ENCODE measurements at places on chromosomes 3 and 15.
A peak's percentile ranks its signal among the peaks of the same experiment; 100 is the strongest.

GRCh38 chr3:128004661-128005060 lies 47.6 kb upstream of the SEC61A1 start:
- no peak for DNase-seq

GRCh38 chr3:122799322-122799721 lies 4.5 kb downstream of the SLC49A4 start:
- no peak for DNase-seq

- DNase-seq: no peak
These were observed 24.0 kb downstream of the OSBPL10 start for GRCh38 chr3:31957106-31957505.

DNA sequence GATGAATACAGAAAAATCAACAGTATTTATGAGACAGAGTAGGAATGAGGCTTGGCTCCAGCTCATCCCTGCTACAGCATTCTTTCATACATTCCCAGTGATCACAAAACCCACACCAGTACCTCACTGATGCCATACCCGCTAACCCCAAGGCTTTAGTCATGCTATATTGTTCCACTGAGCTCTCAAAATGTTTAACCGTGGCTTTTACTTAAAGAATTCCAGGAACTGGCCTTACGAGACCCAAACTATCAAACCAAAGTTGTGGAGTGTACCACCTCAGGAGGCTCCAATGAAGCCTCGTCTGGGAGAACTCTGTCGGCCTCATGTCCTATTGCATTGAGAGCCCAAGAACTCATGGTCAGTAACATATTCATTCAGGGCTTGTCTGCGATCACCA lies 278.9 kb downstream of the ULK4 start:
- no peak for DNase-seq

DNA sequence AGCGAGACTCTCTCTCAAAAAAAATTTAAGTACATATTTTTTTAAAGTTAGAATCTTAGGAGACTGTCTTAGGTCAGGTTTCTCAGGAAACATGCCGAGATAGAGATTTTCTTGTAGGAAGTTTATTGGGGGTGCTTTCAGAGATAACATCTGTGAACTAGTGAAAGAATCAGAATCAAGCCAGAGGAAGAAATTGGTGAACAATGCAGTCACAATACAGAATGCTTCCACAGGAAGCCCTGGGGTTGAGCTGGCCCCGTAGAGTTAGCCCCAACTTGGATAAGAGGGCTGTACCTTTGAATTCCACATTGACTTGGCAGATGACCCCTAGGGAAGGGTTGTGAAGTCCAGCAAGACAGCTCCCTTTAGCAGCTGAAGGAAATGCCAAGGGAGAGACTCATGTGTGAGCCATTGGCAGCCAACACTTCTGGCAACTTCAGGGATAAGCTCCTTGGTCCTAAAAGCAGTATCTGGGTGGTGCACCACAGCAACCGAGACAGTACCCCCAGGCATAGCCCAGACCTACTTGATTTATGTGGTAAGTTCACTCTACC lies 7.1 kb upstream of the PLCB2 start:
- DNase-seq: no peak

- no peak for DNase-seq
These were observed 95.7 kb downstream of the NSUN3 start for GRCh38 chr3:94158512-94158911.

GRCh38 chr3:175612487-175613196 lies 753.5 kb downstream of the NAALADL2 start:
- no peak for DNase-seq

DNA sequence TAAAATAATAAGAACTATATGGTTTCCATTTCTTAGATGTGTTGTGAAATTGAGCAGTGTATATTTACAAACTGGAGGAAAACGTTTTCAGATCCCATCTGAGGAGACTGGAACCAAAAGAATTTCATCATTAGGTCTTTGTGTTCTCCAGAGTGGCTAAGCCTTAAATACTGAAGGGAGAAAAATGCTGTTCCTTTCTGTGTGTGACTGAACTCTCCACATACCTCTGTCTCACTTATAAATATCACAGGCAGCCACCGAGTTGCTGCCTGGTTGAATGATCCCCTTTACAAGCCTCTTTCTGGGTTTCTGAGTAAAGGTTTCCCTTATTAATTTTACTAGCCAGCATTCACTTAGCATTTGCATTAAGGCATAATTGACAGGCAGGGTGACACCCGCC lies 913.9 kb upstream of the NR2F2 start:
- no peak for DNase-seq

DNA sequence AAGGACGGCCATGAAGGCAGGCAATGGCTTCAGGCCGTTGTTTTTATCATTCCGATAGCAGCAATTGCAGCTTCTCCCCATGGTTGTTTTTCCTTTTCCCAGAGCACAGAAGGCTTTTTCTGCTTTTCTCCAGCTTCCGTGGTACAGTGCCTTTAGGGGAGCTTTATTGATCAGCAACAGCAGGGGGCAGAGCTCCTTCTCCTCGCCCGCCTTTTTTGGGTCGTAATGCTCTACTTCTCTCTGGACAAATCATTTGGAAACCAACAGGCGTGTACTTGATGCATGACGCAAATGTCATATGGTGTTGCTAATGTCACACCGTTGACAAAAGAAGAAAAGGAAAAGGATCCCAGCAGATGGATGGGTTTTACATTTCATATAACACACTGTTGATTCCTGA lies 79.7 kb upstream of the SNRK start:
- DNase-seq: peak; percentile 48

GRCh38 chr3:172033396-172033795 lies 6.0 kb upstream of the FNDC3B start:
- DNase-seq: no peak

GRCh38 chr3:152452318-152452717 lies 183.6 kb downstream of the MBNL1 start:
- no peak for DNase-seq

- DNase-seq: no peak
These were observed 110.3 kb upstream of the HACD2 start for GRCh38 chr3:123695152-123695551.

DNA sequence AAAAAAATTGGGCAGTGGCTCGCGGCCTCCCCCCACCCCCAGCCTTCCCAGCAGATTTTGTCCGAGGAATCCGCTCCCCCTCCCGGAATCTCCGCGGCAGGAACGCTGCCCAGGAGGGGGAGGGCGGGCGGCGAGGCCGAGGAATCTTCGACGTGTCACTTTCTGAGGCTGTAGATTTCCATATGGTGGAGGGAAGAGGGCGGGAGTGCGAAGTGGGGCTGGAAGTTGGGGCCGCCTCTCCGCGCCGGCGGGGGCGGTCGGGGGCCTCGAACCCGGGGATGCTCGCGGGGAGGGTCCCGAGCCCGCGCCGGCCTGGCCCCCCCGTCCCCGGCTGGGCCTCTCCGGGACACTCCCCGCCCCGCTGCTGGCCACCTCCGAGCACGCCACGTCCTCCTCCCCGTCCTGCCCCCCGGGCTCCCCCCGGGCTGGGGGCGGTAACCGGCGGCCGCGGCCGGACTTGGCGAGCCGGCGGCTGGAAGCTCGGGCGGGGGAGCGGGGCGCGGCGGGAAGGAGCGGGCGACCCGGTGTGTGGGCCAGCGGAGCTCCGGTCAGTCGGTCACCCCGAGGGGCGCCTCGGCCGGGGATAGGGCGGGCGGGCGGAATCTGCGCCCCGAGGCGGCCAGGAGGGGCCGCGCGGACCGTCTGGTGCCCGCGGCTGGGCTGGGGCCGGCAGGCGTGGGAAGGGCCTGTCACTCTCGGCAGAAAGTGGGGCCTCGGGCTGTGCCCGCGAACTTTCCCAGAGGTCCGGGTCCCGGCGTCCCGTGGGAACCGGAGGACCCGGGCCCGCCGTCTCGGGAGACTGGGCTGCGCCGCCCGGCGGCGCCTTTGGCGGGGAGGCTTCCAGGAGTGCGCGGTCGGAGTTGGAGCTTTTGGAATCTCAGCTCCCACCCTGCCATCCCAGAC lies 951 bp downstream of the FNDC3B start:
- peak; percentile 72 for DNase-seq

DNA sequence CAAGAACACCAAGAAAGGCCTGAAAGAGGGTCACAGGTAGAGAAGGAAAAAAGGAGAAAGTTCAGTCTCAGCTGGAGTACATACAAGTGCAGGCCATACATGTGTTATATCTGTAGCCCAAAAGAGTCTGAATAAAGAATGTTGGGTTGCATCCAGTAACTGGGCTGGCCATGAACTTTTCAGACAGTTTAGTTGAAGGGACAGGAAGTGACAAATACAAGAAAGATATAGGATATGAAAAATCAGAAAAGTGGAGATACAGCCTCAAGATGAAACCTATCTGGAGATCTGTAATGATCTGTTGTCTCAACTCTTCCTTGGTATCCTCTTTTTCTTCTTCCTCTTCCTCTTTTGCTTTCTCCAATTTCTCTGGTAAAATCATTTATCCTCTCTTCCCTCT lies 671.7 kb downstream of the MECOM start:
- no peak for DNase-seq

GRCh38 chr15:48984021-48984710 lies 20.4 kb upstream of the SHC4 start:
- DNase-seq: no peak

- DNase-seq: peak; percentile 58
These were observed 708 bp downstream of the ESYT3 start for GRCh38 chr3:138434875-138435772.

DNA sequence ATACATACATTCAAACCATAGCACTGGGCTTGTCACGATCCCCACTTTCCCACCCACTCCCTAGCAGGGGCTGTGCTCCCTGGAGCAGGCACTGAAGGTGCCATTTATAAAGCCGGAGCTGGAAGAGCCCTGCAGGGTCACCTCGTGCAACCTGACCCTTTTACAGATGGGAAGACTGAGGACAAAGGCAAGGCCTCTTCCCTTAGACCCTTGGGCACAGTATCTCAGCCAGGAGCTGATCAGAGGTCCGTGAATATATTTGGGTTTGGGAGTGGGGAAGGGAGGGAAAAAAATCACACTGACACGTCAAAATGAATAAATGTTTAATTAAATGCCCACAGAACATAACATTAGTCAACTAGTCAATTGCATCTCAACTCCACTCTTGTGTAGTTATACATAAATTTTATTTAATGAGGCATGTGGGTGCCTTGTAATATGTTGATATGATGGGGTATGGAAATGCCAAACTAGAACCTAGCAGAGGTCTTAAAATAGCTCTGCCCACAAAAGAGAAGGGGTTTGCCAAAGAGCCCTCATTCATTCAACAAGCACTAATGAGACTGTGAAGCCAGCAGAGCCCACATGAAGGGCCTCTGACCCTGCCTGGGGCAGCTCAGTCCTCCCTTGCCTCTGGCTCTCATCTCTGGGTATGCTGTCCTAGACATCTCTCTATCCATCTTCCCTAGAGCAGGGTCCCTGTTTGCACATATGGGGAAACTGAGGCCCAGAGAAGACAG lies 119.4 kb downstream of the NUP210 start:
- DNase-seq: no peak

GRCh38 chr3:32814361-32814760 lies 3.4 kb upstream of the TRIM71 start:
- no peak for DNase-seq

DNA sequence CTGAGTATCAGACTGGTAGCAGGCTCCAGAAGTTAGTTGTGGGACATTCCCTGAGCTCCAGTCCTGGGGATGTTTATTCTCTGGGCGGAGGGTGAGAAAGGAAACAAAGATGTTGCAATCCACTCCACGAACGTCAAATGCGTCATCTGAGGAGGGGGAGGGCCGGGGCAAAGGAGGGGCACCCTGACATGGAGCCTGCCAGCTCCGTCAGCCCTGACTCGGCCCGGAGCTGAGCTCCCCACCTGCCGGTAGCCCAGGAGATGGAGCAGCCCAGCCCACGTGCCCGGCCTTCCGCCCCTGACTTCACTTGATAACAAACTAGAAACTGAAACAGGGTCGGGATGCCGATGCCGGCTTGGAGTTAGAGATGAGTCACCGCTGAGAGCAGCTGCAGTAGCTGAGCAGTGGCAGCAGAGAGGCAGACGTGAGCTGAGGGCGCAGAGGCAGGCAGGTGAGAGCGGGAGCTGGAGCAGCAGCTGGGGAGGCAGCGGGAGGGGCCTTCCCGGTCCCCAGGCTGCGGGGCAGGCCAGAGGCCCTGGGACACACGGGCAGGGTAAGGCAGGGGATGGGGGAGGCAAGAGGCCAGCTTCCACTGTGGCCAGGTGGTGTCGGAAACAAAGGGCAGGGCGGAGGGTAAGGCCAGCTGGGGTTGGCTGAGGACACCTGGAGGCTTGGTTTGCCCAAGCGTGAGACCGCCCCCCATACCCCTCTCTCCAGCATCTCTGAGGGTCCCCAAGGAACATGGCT lies at the start of gene ISG20:
Gene ISG20, plus strand, starts transcription at position 391 of the 747 bp plus-strand sequence. Its CDS starts 351 bp downstream, at position 742.
- peak; percentile 43 for DNase-seq

DNA sequence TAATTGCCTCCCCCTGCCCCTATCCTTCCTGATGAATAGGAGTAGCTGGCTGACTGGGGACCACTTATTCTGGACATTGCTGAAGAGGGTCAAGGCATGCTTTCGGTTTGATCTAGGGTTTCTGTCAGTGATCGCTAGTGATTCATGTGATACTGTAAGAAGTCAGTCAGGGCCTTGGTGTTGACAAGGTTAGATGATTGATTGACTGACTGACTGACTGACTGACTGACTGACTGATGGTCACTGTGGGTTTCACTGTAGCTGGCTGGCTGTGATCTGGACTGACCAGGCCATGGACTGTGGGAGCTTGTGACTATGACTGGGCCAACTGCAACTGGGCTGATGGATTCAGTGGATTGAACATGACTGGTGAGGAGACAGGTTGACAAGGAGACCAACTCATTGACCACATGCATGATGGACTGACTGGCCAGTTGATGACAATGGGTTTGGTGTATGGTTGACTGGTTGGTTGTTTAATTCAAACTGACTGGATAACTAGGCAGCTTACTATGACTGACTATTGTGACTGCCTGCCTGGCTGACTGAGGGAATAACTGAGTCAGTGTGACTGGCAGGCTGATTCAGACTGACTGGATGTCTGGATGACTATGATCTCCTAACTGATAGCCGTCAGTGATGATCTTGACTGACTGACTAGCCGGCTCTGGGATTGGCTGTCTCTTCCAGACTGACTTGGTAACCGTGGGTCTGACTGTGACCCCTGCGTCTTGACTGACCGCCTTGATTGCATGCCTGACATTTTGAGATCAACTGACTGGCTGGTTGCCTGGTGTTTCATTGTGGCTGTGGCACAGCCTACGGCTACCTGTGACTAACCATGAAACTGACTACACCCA lies 509.9 kb downstream of the SHQ1 start:
- DNase-seq: no peak

DNA sequence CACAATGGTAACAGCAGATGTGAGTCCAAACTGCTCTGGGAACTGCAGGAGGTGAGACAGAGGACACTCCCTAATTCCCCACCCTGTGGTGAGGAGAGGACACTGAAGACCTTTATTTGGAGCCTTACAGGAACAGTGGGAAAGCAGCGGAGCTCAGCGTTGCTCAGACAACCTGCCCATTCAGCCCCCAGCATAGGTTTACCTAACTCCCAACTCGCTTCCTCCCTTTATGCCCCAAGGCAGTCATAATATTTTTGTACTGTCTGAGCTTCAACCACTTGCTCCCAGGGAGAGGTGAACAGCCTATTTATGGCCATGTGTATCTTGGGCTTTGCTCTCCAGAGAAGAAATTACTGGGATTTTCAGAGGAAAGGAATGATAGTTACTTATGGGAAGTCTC lies 34.1 kb downstream of the SHC4 start:
- DNase-seq: no peak
